ENCODE measurements at places on chromosomes 1 and 21.

DNA sequence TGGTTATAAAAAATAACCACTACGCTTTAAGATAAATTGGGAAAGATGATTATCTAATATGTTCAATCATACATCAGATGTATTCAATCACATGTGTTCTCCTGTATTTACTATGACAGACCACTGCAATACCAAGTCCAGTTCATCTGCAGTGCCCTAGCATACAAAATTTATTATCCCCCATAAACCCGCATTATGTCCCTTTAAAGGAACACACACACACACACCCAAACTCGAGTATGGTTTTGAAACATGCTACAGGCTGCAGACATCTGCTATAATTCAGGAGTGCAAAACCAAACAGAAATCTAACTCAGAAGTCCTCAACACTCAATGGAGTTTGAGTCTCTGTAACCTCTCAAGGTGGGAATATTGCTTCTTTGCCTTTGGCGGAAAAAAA lies 14.9 kb downstream of the ODF2L start:
- DNase-seq = no peak

DNA sequence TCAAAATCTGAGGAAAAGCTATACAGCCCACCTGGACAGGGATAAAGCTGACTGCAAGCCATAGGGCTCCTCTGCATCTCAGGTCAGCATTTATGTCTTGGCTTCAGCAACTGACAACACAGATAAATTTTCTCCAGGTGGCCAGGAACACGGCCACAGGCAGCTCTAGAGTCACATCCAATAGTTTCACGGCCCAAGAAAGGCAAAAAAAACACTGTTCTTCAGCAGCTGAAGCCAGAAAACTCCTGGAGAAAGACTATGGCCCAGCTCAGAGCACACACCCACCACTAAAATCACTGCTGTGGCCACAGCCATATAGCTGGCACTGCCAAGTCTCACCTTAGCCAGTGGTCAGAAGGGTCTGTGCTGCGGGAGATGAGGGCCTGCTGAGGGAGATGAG lies 77.8 kb downstream of the HSF2BP start:
- DNase-seq = peak; percentile 55

GRCh38 chr1:34977210-34977471 lies 8.0 kb downstream of the TMEM35B start:
- no peak for DNase-seq

DNA sequence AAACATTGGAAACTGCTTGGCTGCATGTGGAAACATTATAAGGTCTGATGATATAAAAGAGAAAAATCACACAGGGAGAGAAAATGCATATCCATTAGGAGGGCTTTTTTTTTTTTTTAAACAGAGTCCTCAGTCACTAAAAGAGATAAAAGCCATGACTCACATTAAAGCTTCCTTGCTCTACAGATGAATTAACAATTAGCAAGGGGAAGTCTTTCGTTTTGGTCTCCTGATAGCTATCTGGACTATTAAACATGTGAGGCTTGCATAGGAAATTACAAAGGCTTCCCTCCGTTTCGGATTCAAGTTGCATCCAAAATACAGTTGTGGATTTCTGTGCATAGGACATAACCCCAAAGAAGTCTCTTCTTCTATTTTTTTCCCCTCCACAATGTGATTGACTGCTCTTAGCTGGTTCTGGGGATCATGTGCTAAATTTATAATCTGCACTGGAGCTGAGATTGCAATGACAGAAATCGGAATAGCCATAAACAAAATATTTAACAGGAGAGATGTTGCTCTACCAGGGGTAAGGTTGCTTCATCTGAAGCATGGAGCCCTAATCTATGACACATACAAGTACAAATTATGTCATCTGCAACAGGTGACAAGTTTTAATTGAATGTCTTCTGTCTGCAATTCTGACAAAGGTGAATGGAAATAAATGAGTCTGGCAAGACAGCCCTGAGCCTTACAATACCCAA lies 146.8 kb downstream of the ESRRG start:
- no peak for DNase-seq

- no peak for DNase-seq
Observed at GRCh38 chr1:244187310-244187709, 136.2 kb downstream of the ZBTB18 start.

GRCh38 chr1:16164213-16165072 lies 8.6 kb upstream of the EPHA2 start:
- DNase-seq = peak; percentile 54

GRCh38 chr1:59453297-59453968 lies 156.5 kb downstream of the FGGY start:
- DNase-seq = no peak

- DNase-seq = no peak
Observed at GRCh38 chr1:211677659-211678058, 2.2 kb upstream of the NEK2 start.

GRCh38 chr1:30315185-30315960 lies 408.0 kb downstream of the MATN1 start:
- DNase-seq = peak; percentile 66

DNA sequence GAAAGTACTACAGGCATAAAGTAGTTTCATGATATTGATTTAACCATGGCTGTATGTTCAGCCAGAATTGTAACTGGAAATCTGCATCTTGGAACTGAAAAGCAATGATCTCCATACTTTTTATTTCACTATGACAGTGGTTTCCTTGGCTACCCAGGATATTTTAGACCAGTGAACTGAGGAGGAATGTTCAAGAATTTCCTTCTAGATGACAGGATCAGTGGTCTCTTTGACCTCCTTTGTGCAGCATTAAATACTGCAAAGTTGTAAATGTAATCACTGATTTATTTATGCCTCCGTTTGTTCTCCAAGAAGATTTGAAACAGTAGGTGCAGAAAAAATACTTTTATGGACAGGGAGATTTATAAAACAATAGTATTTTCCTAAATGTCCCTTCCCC lies 39.5 kb downstream of the VPS13D start:
- no peak for DNase-seq

DNA sequence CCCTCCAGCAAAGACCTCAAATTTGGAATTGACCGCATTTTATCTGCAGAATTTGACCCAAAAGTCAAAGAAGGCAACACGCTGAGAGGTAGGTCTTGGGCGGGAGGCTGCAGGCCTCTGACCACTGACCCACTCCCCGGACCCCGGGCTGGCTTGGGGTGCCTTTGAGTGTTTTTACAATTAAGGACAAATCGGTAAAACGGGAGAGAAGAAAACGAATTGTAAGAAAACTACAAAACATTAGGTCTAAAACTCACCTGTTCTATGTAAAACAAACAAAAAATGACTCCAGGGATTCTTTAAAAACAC lies 1.1 kb downstream of the HLX start:
- DNase-seq = no peak

- DNase-seq = no peak
Observed at GRCh38 chr1:113194846-113195830, 122.1 kb downstream of the LRIG2 start.

DNA sequence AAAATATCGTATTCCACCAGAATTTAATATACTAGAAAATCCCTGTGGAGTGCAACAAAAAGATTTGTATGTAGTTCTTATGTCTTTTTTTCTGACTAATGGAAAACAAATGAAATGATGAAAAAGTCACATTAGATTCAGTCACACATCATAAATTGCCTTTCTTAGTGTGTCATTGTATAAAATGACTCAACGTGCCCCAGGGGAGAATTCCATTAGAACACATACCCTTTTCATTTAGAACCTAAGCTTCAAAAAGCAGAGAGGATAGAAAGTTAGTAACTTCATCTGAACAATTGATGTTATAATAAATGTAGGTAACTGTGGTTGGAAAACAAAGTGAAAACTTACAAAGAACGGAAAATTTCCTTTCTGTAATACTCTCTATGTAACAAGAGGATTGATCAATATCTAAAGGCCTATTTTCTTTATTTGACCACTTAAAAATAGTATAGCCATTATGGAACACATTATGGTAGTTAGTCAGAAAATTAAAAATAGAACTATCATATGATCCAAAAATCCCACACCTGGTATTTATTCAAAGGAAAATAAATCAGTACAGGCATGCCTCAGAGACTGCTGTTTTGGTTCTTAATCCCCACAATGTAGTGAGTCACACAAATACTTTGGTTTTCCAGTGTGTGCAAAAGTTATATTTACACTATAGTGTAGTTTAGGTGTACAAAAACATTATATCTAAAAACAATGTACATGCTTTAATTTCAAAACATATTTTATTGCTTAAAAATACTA lies 1016.1 kb downstream of the KCNT2 start:
- peak; percentile 54 for DNase-seq

DNA sequence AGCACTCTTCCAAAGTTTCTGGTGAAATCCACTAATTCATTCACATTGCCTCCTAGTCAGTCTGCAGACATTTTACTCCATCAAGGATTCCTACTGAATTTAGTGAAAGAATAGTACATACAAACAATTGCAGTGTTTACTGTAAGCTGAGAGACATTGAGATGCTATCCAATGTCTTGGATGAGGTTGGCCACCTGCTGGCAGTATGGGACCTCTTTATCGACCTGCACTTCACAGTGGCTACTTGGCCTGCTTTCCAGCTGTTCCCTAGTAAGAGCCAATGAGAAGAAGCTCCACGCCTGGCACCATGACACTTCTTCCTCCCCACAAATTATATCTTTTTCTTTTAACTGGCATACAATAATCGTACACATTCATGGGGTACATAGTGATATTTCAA lies 51.5 kb upstream of the LRIF1 start:
- no peak for DNase-seq

GRCh38 chr1:151944126-151944856 lies 35.0 kb upstream of the THEM4 start:
- DNase-seq = no peak

DNA sequence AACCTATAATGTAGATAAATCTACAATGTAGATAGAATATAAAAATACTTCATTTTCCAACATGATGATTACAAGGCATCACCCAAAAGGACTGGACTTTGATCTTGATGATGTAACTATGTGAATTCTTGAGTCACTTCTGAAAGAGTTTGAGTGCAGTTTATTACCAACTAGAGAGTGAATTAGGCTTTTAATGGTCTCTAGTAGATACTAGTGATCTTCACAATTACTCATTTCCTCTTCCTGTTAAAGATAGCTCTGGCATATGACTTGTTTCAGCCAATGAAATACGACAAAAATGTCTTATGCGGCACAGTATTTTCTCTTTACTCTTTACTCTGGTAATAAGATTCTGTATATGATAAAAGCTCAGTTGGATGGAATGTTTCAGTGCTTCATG lies 1588.1 kb upstream of the B3GALT2 start:
- no peak for DNase-seq

DNA sequence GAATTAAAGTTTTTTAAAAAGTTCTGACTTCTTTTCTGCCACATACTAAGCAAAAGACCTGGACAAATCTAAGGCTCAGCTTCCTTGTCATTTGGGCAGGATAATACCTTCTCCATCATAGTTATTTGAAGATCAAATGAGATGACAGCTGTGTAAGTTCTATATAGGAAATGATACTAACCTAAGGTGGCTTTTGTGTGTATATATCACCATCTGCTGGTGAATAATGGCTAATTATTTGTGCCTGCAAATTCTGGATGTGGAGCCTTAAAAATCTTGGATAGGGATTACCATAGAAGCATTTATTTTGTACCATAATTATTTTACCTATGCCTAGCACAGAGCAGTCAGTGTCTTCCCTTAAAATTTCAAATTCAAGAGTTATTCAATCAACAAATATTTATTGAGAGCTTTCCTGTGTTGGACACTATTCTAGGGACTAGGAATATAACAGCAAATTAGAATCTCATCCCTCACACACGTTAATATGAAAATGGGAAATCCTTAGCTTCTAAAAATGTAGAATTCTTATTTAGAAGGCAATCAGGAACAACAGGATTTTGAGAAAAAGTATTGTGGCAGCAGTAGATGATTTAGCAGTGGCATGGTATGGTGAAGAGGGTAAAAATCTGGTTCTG lies 89.8 kb downstream of the TMEM200B start:
- DNase-seq = peak; percentile 71

All from tongue (tissue), 3 donors.